ENCODE measurements at places on chromosomes 6 and 20. TPM values are rescaled to one million over a fixed set of nuclear protein-coding genes. Genes with fewer than 3 reads are reported as not detected.

DNA sequence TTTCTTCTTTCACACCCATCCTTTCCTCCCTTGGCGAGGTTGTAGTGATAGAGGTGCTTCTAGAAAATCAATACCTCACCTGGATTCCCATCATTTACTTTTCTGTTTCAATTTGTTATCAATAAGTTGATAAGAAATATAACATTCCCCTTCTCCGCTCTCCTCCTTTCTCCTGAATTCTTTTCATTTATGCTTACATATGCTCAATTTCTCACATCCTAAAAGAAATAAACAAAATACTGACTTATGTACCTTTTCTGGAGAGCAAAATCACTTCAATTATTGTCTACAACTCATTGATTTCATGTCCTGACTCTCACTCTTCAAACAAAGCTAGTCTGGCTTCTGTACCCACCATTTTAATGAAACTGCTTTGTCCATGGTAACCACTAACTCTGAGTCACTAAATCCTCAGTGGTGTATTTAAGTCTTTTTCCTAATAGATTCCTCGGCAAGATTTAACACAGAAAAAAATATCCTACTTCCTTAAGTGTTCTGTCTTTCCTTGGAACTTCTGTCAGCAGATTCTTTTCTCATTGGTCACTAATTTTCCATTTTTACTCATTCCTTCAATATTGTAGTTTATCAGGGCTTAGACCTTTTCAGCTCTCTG lies 289.6 kb downstream of the RFPL4B start:
- no peak for DNase-seq

DNA sequence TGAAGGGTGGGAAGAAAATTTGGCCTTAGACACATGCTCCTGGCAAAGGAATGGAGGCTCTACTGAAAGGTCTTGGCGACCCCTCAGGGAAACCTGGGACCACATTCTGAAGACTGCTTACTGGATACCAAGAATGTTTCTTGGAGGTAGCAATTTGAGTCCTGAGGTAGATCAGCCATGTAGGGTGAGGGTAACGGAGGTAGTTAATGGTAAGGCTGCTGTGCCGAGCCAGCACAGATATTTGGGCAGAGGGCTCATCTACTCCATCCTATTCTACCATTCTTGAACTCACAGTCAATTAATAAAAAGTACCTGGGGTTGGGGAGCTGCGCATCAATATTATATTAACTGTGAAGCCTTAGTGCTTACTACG lies 401 bp upstream of the PHF3 start:
- DNase-seq, result no peak

DNA sequence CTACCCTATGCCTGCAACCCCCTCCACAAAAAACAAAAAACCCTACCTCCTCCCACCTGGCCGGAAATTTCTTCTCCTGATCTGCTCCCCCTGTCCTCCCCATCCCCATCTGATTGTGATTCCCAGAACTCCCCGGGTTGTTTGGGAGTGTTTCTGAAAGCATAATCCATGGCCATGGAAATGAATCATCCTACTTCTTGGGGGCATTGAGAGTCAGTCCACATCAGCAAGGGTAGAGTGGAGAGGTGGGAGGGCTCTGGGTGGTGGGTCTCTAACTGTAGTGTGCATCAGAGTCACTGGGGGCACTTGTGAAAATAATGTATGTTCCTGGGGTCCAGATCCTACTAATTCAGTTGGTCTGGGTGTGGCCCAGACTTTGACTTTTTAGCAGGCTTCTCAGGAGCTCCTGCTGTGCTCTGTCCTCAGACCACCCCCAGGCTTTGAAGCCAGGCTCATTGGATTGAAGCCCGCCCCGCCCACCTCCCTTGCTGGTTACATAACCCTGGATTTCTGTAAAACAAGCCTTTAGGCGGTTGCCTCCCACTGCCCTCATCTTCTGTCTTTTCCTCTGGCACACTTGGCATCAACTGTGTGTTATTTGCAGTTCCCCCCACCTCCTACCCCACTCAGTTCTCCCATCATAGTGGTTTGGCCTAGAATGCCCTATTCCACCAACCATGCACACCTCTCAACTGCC lies 10.5 kb downstream of the PIGT start:
- no peak for DNase-seq

DNA sequence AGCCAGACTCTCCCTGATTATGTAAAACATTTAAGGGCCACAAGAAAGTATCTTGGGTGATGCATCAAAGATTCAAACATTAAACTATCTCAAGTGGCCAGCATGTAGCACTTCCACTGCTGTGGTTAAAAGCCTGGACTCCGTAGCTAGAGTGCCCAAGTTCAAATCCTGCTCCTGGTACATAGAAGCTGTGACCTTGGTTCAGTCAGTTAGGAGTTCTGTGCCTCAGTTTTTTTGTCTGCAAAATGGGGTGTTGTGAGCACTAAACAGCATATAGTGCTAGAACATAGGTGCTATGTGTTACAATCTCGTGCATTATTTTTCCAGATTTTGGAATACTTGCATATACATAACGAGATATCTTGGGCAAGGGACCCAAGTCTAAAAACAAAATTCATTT lies 68.7 kb downstream of the PSMG4 start:
- DNase-seq, result no peak

DNA sequence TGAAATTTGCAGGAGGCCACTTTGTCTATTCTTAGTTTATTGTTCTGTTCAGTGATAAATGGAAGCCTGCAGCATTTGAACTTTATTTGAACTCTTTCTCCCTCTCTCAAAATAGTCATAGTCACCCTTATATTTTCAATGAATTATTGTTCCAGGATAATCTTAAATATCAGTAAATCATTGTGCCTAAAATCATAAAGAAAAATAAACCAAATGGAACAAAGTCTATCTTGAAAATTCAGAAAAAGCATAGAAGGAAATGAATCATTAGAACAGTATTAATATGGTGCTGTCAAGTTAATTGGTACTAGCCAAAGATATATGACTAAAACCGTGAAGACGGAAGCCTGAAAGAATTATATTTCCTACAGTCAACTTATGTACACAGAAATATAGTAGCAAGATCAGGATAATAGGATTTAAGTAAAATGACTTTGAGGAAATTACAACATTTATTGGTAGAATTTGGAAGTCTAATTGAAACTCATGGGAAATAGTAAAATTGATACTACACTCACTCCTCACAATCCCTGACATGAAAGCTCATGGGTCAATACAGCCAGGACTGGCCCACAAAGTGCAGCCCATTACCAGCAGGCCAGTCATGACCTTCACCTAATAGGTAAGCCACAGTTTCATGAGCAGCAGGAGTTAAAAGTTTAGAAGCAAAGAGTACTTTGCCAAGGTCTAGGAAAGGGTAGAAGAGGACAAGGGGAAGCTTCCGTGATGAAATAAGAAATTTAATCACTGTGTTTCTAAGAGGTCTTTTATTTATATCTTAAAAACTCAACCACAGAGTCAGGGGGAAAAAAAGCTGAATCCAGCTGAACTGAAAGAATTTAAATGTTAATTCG lies 119.9 kb upstream of the ENPP5 start:
- DNase-seq, result no peak

- DNase-seq, result no peak
These were observed 14.6 kb upstream of the MEI4 start for GRCh38 chr6:77638129-77638830.

GRCh38 chr20:37890108-37890507 lies 12.8 kb upstream of the VSTM2L start:
- no peak for DNase-seq

DNA sequence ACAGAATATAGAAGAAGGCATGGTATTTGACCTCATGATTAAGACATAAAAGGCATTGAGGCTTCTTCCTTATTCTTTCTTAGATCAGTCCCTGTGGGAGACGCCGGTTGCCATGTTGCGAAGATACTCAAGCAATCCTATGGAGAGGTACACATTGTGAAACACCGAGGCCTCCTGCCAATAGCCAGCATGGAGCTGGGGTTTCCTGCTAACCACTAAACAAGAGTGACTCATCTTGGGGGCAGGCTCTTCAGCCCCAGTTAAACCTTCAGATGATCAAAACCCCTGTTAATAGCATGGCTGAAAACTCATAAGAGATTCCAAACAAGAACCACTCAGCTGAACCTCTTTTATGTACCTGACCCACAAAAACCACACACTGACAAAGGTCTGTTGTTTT lies 478.8 kb downstream of the CD83 start:
- no peak for DNase-seq

DNA sequence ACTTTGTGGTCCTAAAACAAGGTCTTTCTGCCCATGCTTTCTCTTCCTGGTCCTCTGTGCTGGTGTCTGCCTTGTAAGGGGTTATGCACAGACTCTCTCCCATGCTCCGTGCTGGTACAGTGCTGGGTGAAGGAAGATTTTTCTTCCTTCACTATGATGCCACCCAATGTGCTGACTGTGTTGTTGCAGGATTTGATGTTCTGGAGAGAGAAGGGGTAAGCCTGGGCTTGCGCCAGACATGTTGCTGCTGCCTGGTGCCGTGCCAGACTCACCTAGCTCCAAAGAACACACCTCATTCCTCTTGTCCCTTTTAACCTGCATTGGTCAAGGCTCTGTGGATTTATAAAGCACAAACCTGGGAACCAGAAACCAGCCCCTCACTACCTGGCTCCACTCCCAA lies 28.4 kb upstream of the ARMH2 start:
- no peak for DNase-seq

DNA sequence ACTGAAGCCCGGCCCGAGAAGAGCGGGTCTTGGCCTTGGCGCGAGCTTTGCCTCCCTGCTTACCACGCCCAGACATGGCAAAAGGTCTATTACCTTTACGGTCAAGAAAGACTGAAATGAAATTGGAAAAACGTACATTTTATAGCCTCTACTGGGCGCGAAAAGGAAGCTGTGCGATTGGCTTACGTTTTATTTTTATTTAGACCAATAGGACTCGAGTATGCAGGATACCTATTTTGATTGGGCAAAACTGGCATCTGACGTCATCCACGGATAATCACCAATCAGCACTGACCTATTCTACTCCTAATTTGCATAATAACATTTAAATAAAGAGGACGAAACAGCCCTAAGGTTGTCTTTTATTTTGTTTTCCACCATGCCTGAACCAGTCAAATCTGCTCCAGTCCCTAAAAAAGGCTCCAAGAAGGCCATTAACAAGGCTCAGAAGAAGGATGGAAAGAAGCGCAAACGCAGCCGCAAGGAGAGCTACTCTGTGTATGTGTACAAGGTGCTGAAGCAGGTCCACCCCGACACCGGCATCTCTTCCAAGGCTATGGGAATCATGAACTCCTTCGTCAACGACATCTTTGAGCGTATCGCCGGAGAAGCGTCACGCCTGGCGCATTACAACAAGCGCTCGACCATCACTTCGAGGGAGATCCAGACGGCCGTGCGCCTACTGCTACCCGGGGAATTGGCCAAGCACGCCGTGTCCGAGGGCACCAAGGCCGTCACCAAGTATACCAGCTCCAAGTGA lies 97.4 kb downstream of the OR2B2 start:
- peak; percentile 56 for DNase-seq

DNA sequence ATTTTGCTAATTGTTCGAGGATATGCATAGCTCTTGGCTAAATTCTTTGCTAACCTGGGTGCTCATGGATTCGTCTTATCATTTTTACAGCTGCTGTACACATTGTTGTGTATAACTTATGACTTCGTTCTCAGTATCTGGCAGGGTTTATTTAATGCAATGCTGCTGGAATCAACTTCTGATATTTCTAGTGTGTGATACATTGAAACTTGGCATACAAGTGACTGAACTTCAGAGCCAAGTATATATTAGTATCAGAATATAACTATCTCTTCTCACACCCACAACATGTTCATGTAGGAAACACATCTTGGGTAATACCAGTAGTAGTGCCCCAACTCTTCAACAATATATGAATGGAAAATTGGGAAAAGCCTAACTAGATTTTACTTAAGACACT lies 764.2 kb downstream of the TENT5A start:
- DNase-seq, result no peak

- DNase-seq, result no peak
These were observed 78.6 kb downstream of the KCNB1 start for GRCh38 chr20:49403911-49404310.

Gene MEP1A
- not detected for total RNA-seq

Gene ERMARD
- 27.1 TPM for total RNA-seq

Gene SPATS1
- not detected for total RNA-seq

Gene PPP1R14C
- 0.95 TPM for total RNA-seq

Gene CPNE1
- total RNA-seq, result 126 TPM

Gene CAPN11
- not detected for total RNA-seq

Gene MRPL14
- total RNA-seq, result 32.4 TPM

Gene SRMS
- not detected for total RNA-seq

Gene BANF2
- not detected for total RNA-seq

Measured in thoracic aorta (tissue), 2 donors.